Common myeloid progenitor, CD34-positive (primary cell): ENCODE measurements at places on chromosomes 6 and 20.

GRCh38 chr6:92777146-92777740, 642.1 kb downstream of the EPHA7 start:
- H3K4me3 ChIP-seq = no peak overlapping the region
- H3K27ac ChIP-seq = no peak overlapping the region
- peaks cover 2% of the 10 kb centered on the region for H3K27me3 ChIP-seq
- peak; percentile 19 for DNase-seq
- no peaks in the 10 kb centered on the region for H3K36me3 ChIP-seq
- no peaks in the 10 kb centered on the region for H3K4me1 ChIP-seq

GRCh38 chr20:38447931-38448675, 13.0 kb upstream of the SNHG17 start:
- H3K27ac ChIP-seq = no peak overlapping the region
- H3K4me1 ChIP-seq = peaks cover 19% of the 10 kb centered on the region
- H3K27me3 ChIP-seq = no peaks in the 10 kb centered on the region
- no peak for DNase-seq

DNA sequence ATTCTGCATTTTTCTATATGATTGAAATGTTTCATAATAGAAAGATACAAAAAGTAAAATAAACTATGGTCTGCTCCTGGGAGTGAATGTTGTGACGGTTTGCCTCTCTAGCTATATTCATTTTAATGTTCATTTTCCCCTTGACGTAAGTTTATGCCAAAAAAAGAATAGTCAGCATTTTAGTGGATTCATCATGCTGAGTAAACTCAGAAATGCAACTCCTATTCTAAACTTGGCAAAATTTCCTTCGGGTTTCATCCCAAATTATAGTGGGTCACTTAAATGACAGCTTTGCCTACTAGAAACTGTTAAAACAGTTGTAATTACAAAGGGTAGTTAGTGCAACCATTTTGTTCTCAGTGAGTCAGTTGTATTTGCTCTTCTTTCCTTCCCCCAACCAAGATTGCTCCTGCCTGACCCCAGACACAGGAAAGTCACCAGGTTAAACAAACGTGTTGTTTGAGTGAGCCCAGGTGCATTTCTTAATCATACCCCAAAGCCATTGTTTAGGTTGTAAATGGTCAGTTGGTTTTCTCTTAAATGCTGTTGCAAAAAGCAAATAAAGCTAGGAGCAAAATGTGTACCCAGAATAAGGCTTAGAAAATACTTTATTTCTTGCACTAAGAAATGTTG, 482.3 kb upstream of the SOX4 start:
- H3K27me3 ChIP-seq = no peaks in the 10 kb centered on the region
- H3K4me3 ChIP-seq = no peak overlapping the region

DNA sequence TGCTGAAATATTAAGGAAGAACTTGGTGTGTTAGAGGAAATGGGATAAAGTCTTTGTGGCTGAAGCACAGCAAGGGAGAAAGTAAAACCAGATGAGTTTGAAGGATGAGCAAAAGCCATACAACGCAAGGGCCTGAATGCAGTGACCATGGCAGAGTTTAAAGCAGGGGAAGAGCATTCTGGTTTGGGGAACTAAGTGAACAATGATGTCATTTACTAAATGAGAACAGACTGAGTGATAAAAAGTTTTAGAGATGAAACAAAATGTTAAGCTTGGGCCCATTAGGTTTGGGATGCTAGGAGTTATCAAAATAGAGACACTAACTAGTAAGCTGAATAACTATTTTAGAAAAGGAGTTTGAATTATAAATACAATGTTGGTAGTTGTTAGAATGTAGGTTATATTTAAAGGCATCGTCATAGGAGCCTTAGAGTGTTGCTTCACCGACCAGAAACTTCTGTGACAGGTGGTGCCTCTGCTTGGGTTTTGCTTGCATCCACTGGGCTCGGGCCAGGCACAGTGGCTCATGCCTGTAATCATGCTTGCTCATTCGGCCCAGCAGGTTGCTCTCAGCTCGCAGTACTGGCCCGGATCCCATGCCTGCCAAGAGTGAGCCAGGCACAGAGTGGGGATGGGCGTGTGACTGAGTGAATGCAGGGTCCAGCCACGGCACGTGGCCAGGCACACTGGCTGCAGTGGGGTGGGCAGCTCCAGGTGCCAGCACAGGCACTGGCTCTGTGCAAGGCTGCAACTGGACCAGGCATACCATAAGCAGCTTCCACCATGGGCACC, 37.4 kb upstream of the OPRM1 start:
- H3K4me1 ChIP-seq = no peaks in the 10 kb centered on the region
- H3K36me3 ChIP-seq = no peaks in the 10 kb centered on the region
- DNase-seq = no peak
- H3K27ac ChIP-seq = no peak overlapping the region

GRCh38 chr6:107662333-107662732, 161.8 kb downstream of the SCML4 start:
- H3K4me3 ChIP-seq = no peak overlapping the region
- H3K4me1 ChIP-seq = peaks cover 5% of the 10 kb centered on the region
- DNase-seq = no peak
- H3K27me3 ChIP-seq = peaks cover 4% of the 10 kb centered on the region
- H3K36me3 ChIP-seq = no peaks in the 10 kb centered on the region
